ENCODE measurements at places on chromosomes 12 and 14.

GRCh38 chr12:117774941-117775775 lies 193.6 kb downstream of the KSR2 start:
- DNase-seq = peak; percentile 11

DNA sequence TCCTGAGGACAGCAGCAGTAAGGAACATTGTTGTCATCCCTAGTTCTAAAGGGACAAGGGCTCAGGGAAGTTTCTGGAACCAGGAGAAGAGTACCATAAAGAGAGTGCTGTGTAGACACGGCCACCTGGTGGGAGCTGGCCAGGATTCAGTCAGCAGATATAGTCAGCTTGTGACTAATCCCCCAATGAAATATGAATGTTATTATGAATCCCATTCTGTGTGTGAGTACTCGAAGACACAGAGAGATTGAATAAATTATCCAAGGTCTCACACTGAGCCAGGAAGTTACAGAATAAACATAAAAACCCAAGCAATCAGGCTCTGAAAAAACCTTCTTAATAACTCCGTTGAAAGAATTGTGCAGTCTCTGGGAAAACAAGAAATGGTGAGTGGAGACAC lies 1359.5 kb downstream of the AACS start:
- peak; percentile 38 for DNase-seq

DNA sequence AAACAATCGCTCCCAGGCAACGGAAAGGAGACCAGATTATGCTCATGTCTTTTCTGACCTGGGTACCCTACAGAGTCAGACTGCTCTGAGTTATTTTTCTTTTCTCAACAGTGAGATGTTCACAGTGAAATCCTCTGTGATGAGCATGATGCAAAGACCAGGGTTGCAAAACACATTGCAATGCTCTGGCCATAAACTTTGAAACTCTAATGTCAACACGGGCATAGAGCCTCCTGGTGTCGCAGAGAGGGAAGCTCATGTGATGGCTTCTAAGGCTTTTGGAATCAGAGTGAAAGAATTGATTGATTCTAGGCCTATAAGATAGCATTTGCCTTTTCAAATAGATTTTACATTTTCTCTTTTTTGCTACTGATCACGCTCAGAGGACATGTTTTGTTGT lies 193.4 kb downstream of the RASSF9 start:
- peak; percentile 16 for DNase-seq

GRCh38 chr12:9606736-9607372 lies 862 bp downstream of the KLRB1 start:
- DNase-seq = no peak

DNA sequence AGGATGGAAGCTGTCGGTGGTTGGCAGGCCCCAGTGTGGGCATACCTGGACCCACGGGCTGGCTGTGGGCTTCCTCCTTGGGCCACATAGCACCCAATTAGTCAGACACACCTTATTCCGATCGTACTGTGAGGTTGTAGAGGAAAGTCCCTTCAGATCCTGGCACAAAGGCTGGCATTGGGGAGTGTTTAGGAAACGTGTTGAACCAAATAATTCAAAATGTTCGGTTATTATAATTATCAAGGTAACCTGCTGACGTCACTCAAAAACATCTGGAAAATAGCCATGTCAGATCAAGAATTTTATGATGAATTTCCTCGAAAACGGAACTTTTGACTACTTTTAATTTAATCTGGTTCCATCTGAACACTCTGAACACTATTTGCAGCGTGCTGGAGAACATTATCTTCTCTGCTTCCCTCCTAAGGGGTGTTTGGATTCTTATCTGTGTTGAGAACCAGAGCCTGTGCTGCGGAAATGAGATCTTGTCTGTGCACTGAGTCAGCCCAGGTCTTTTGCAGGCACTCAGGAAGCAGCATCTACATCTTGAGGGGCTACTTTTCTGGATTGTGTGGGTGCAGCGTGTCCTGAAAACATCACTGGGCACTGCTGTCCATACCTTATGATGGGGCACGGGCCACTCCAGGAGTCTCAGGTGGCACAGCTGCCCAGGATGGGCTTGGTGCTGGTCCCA lies 100.3 kb downstream of the SLC25A47 start:
- no peak for DNase-seq

DNA sequence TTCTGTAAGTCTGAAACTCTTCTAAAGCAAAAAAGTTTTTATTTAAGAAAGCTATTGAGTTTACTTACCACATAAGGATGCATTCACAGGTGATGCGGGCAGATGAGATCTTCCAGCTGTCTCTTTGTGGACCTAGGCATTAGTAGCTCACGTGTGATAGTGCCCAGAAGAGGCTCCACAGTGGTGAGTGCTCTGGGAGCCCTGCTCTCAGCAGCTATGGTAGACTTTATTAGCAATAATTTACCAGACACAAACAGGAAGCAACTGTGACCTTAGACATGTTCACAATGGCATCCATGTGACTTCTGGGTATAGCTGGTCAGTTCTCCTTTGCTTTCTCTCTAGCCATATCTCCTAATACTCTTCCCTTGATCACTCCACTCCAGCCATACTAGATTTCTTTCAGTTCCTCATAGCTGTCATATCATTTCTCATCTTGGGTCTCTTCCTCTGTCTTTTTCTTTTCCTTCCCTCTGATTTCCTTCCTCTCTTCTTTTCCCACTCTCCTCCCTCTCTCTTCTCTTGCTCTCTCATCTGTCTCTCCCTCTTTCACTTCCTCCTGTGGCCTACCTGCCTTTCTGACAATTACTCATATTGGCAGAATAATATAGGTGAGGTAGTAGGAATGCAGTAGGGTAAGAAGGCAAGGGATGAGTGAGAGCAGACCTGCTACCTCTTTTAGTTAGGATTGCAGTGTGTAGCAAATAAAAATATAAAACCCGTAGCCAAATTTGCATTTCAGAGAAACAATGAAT lies 75.2 kb upstream of the SCAF11 start:
- DNase-seq = no peak

DNA sequence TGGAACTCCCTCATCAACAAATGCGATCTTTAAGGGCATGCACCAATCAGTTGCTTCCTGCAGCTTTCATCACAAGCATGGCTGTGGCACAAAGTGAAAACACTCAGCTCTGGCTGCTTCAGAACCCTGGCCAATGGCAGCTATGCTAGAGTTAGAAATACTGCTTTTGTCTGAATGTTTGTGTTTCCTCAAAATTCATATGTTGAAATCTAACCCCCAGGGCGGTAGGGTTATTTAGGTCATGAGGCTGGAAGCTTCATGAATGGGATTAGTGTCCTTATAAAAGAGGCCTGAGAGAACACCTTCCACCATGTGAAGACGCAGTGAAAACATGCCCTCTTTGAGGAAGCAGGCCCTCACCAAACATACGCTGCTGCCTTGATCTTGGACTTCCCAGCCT lies 453.9 kb downstream of the SNAPC1 start:
- DNase-seq = no peak

- no peak for DNase-seq
Observed at GRCh38 chr12:125079648-125080645, 14.7 kb downstream of the AACS start.

GRCh38 chr12:47377414-47378221 lies 297.9 kb upstream of the AMIGO2 start:
- DNase-seq = peak; percentile 98

DNA sequence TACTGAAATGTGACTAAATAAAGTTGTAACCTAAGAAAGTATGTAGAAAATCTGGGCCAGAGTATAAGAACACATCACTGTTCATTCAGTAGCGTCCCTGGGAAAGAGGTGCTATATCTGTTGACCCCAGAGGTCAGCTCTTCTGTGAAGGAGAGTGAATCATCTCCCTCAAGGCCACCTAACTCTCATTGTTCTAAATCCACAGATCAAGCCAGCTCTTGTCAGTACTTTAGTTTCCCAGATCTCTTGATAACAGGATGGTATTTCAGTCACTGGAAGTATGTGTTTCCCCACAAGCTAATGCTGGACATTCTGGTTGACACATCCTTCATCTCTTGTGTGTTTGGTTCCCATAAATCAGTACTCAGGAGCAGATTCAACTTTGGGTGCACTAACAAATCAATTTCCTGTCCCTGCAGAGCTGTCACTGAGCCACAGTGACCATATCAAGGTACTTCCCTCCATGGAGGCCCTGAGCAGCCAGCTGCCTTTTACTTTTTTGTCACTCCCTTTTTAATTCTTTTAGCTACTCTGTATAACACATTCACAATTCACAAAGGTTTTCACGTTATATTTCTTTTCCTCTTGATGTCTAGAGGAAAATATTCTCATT lies 7.8 kb downstream of the KRT1 start:
- DNase-seq = no peak

- DNase-seq = no peak
Observed at GRCh38 chr12:132222096-132222807, 78.0 kb downstream of the NOC4L start.

DNA sequence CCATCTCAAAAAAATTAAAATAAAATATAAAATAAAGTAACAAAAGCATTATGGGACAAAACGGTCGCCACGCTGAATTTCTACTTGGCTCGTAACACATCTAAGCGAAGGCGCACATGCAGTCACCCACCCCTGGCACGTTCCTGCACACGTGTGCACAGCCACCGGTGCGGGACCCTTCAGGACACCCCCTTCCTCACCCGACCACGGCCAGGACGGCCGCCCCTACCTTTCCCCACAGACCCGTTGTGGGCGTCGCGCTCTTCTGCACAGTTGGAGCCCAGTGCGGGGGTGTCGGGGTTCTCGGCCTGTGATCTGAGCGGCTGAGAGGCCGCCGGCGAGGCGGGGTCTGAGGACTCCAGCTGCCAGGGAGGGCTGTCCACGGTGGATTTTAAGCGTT lies 44.4 kb upstream of the GPR68 start:
- no peak for DNase-seq

DNA sequence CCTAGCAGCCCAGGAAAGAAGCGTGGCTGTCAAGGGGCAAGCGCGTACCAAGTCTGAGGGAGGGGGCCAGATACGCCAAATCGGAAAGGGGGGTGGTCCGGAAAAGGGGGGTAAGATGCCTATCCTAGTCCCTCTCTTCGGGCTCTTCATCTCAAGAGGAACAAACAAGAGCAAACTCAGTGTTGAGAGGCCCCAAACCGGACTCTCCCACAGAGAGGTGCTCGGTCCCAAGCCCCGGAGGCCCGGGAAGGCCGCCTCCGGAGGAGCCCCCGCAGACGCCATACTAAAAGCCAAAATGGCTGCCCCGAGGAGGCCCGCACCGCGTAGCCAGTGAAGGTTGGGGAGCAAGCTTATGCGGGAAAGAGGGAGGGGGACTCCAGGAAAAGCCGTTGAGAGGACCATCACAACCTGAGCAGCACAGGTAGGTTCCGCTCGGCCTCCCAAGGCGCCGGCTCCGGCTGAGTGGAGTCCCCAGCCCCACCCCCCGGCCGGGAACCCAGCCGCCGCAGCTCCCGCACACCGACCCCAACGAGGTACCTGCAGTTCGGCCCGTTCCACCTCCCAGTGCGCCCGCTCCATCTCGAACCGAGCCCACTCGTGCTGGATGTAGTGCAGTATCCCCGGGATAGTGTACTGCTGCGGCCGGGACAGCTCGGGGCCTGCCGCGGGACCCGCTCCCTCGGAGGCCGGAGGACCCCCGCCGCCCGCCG lies at the start of gene AP4S1:
Gene AP4S1, plus strand, starts transcription at position 283 of the 710 bp plus-strand sequence. CDS start 40,548 bp downstream, outside the sequence.
- DNase-seq = no peak
